ENCODE measurements at places on chromosomes 6 and 20.

DNA sequence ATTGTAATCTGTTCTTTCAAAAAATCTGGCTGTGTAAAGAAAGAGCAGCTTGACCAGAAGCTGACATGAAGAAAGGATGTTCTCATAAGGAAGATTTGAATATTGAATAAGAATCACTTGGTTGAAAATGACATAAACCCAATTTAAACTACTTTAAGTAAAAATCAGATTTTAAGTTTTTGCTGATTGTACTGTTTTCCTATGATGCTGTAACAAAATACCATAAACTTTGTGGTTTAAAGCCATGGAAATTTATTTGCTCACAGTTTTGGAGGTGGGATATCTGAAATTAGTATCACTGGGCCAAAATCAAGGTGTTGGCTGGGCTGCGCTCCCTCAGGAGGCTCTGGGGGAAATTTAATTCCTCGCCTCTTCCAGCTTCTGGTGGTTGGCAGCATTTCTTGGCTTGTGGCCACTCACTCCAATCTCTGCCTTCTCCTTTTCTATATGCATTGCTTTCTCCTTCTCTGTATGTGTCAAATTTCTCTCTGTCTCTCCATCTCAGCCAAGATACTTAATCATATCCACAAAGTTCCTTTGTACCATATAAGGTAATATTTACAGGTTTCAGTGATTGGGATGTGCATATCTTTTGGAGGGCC, 141.2 kb upstream of the ZFP64 start:
- no peak for DNase-seq

DNA sequence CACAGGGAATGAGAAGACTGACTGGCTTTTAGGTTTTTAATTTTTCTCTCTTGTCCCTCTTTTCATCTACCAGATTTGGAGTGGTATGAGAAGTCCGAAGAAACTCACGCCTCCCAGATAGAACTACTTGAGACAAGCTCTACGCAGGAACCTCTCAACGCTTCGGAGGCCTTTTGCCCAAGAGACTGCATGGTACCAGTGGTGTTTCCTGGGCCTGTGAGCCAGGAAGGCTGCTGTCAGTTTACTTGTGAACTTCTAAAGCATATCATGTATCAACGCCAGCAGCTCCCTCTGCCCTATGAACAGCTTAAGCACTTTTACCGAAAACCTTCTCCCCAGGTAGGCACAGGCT, 644 bp downstream of the MAD2L1BP start:
- DNase-seq, result peak; percentile 6

- no peak for DNase-seq
These were observed 312.6 kb downstream of the THBS2 start for GRCh38 chr6:168941036-168941435.

DNA sequence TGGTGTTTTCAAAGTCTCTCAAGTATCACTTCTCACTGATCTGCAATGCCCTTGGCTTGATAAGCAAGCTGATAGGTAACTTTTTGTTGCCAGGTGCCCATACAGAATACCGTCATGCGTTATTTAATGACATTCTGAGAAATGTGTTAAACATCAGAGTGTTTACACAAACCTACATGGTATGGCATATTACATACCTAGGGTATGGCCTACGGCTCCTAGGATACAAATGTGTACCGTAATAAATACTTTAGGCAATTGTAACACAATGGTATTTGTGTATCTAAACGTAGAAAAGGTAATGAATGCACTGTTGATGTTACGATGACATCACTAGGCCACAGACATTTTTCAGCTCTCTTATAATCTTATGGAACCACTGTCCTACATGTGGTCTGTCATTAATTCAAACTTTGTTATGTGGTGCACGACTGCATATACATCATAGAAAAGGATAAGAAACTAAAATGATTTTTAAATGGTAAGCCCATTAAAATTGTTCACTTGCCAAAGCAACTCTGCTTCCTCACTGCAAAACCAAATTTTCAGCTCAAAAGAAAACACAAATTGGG, 35.7 kb downstream of the CSNK2A1 start:
- no peak for DNase-seq

DNA sequence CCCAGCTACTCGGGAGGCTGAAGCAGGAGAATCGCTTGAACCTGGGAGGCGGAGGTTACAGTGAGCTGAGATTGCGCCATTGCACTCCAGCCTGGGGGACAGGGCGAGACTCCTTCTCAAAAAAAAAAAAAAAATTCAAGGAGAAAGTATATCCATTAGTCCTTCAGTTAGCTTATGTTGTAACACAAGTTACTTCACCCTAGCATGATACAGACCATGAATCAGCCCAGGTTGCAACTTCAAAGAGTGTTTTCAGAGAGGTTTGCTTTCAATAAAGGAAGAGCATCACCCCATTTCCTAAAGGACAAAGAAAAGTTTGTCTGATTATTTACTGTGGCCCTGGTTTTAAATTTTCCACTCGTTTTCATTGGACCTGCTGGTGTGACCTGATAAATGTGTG, 73.0 kb downstream of the SERAC1 start:
- no peak for DNase-seq

DNA sequence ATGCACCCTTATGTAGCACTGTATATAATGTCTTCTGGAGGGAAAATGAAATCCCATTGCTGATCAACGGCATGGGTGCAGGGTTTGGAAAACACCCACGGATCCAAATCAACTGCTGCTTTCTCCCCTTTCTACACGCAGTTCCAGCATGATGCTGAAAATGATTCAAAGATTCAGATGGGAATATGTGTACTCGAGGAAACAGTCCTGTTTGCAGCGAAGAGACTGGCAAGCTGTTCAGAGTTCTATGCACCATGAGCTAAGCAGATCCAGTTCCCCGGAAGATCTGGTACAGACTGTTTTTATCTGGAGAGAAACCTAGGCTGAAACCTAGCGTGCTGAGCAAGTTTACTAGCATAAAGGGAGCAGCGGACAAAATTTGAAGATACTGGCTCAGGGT, 47.9 kb upstream of the CDH4 start:
- no peak for DNase-seq

DNA sequence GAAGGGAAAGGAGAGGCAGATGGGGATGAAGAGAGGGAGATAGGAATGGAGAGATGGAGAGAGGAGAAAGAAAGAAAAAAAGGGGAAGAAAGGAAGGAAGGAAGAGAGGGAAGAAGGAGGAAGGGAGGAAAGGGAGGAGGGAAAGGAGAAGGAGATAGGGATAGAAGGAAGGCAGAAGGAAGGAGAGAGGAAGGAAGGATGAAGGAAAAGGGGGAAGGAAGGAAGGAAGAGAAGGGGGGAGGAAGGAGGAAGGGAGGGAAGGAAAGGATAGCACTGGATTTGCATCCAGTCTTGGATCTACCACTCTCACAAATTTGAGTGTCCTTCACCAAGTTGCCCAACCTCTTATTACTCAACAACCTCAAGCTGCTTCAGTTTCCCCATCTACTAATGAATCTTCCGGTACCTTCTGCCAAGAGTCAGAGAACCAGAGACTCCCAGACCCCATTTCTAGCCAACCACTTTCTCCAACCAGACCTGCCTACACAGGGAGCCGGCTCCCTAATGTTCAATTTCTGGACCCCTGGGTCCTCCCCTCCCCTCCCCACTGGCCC, 79.7 kb upstream of the FOXP4 start:
- DNase-seq, result no peak

DNA sequence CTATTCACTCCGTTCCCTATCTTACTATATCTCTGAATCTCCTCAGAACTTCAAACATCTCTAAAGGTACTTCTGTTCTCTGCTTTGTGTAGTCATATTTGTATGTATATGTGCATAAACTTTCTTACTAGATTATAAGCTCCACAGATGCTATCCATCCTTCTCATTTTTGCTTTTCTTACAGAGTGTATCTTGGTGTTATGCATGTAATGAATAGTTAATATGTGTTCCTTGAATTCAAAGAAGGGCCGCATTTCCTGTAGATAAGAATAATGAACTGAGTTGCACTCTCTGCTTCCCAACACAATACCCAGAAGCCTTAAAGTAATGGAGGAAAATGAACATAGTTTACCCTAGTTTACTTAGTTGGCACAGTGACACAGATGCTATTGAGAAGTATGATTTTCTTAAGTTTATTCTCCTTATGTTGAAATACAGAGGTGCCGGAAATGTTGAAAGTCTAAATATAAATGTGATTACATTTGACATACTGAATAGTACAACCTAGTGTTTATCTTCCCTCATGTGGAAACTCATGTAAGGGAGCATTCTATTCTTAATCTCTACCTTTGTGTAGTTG, 6.0 kb downstream of the NUS1 start:
- no peak for DNase-seq

DNA sequence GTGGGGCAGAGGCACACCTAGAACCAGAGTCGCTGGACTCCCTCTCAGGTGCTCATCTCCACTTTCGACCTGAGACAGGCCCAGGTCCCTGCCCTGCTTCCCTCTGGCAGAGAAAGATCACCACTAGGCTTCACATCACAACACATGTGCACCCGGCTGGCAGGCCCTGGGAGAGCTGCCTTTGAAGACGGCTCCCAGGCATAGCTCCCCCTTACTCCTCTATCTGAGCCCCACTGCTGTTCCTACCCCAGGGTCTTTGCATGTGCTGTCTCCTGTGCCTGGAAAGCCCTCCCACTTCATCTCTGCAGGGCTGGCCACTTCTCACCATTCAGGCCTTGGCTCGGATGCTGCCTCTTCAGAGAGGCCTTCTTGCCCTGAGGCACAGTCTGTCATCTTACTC, 89.2 kb downstream of the NOL4L start:
- no peak for DNase-seq

GRCh38 chr20:6269168-6269873, 146.5 kb upstream of the FERMT1 start:
- no peak for DNase-seq

GRCh38 chr6:125294925-125295324, 6.8 kb downstream of the HDDC2 start:
- no peak for DNase-seq

GRCh38 chr20:48042628-48043027, 257.3 kb upstream of the SULF2 start:
- DNase-seq, result no peak

- DNase-seq, result peak; percentile 22
These were observed 128.5 kb downstream of the HFE start for GRCh38 chr6:26215585-26216358.

- DNase-seq, result no peak
These were observed 32.5 kb downstream of the DLL1 start for GRCh38 chr6:170258407-170258806.

DNA sequence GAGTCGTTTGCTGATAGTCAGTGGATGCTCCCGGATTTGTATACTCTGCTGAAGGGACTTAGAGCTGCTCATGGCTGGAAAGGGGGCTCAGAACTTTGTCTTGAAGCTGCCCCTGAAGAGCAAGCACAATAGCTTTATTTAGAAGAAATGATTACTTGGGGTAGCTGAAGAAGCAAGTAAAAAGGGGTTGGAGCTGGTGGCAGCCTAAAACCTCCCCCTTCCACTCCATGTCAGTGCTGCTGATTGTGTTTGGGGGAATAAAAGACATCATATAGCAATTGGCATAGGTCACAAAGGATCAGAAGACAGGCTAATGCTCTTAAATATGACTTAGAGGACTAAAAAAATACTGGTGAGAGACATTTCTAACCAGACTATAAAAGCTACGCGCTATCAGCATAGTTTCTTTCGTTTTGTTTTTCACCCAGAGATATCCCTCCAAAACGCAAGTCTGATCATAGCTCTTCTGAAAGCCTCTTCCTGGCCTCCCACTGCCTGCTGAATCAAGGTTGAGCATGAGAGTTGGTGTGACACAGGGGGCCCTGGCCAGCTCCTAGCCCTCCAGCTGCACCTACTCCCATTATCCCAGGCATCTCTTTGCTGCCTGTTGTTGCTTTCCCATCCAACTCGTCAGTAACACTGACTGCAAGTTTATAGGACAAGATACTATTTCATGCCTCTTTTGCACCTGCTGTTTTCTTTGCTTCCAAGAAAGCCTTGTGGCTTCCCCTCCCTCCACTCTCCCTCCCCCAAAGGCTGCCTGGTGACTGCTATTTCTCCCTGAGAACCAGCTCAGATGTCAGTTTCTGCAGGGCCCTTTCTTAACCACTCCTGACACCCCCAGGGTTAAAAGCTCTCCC, 33.9 kb upstream of the SGK1 start:
- DNase-seq, result no peak

DNA sequence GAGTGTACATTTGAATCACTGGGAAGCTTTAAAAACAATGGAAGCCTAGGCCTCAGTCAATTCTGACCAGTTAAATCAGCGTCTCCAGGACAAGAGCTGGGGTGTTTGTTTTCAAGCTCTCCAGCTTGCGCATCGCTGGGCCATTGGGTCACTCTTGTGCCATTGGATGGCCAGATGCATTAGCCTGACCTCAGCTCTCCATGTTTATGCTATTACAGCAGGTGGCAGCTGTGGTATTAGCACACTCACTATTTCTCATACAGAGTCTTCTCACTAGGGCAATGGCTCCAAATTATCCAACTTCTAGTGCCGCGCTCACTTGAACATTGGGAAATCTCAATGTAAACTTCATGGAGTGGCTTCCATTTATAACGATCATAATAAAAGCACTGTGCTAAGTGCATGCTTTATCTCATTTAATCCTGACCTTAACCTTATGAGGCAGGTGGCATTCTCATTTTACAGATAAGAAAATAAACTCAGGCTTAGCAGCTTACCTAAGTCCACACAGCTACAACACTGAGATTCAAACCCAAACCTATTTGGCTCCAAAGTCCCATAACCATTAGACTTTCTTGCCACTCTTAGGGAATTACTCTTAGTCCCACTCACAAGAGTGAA, 108.8 kb downstream of the PPP1R14C start:
- DNase-seq, result no peak

DNA sequence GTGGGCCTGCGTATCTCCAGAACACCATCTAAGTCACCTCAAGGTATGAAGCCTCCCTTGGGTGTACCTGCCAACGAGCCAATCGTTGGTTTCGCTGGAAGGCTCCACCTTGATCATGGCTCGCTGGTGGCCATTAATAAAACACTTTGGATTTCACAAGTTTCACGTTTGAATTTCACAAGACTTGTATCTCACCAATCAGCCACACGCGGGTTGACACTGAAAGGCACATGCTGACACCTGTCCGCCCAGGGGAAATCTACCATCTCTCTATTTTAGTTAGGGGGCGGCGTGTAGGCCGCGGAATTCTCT, 586 bp upstream of the HMGA1 start:
- DNase-seq, result peak; percentile 68

- no peak for DNase-seq
These were observed 44.1 kb upstream of the SLC22A1 start for GRCh38 chr6:160077526-160077925.

GRCh38 chr6:87660226-87660911, 41.7 kb downstream of the AKIRIN2 start:
- no peak for DNase-seq

GRCh38 chr20:57590485-57591288, 29.5 kb downstream of the ZBP1 start:
- no peak for DNase-seq

- peak; percentile 46 for DNase-seq
These were observed 49.4 kb downstream of the TMEM242 start for GRCh38 chr6:157273756-157274470.

GRCh38 chr6:152598421-152598820, 38.7 kb downstream of the SYNE1 start:
- no peak for DNase-seq

DNA sequence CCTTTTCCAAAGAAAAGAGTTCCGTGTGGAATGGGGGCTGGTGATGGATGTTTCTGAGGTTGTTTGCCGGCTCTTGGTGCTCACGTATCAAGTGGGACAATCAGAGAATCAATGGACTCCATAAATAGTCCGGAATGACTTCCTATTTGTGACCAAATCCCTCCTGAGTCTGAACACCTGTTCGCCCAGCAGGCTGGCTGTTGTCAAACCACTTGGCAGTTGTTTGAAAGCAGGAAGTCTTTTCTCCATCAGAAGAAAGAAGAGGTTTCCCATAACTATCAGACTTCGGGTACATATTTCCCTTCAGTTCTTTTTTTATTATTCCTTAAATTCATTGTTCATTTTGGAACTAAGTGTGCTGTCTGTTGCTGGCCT, 154.7 kb upstream of the RIN2 start:
- DNase-seq, result no peak

- DNase-seq, result no peak
These were observed 24.9 kb downstream of the NPEPL1 start for GRCh38 chr20:58717278-58718091.

Measured in T-cell (primary cell).